ENCODE measurements at places on chromosomes 6 and 20.

DNA sequence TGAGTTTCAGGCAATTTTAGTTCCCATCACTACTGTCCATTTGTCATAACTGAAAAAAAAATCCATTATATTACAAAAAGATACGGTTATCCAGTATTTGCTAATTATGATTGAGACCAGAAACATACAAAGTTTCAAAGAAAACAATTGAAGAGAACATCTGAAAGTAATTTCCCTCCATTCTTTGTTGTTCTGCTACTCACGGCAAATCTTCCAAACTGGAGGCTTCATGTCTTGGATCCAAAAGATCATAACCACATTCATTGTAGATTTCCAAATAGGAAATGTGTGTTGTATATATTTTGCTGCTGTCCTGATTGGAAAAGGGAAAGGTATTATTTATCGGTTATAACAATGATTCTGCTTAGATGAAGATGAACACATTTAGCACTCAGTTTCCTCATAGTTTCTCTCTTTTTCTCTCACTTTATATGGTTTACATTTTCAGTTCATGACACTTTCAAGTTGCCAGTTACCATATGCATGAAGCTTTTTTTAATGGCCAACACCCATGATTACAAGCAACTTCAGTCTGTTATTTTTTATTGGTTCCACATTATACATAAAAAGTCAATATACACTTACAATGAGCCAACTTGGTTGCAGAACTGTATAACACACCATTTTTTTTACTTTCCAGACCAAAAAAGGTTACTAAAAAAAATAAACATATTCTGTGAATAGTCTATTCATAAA is 90.4 kb downstream of the KIF6 start:
- no peak for DNase-seq

- DNase-seq = no peak
These were observed 68.3 kb upstream of the EDN1 start for GRCh38 chr6:12221856-12222255.

- no peak for DNase-seq
These were observed 6.4 kb downstream of the SERPINB6 start for GRCh38 chr6:2964793-2965505.

GRCh38 chr6:53306819-53307347 is 41.9 kb downstream of the ELOVL5 start:
- no peak for DNase-seq

DNA sequence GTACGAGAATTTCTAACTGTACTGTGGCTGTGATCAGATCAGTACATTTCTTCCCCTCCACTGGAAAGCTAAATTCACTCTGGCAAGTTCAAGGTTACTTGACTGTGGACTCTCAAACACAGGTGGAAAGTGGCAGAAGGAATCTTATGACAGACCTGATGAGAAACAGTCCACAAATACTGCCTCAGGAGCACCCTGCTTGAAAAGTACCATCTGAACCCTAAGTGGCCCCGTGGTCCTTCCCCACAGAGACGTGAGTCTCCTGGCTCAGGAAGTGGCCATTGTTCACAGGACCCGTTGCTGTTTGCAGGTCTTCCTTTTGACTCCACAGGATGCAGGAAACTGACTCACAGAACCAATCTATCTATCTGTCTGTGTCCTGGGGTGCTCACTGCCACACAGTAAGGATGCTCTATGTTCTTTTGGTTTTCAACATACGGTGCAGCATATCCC is 47.5 kb upstream of the NHSL1 start:
- no peak for DNase-seq

DNA sequence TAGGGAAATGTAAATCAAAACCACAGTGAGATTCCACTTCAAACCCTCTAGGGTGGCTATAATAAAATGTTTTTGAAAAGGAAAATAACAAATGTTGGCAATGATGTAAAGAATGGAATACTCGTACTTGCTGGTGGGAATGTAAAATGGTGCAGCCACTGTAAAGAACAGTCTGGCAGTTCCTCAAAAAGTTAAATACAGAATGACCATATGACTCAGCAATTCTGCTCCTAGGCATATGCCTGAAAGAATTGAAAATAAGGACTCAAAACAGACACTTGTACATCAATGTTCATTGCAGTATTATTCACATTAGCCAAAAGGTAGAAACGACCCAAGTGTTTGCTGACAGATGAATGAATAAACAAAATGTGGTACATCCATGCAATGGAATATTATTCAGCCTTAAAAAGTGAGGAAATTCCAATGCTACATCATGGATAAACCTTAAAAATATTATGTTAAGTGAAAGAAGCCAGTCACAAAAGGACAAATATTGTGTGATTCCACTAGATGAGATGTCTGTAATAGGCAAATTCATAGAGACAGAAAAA is 10.2 kb upstream of the RNF114 start:
- DNase-seq = no peak

GRCh38 chr6:73233048-73233447 is 7.8 kb upstream of the KHDC1L start:
- no peak for DNase-seq

- DNase-seq = no peak
These were observed 110.7 kb upstream of the ADGRF1 start for GRCh38 chr6:47152666-47153403.

DNA sequence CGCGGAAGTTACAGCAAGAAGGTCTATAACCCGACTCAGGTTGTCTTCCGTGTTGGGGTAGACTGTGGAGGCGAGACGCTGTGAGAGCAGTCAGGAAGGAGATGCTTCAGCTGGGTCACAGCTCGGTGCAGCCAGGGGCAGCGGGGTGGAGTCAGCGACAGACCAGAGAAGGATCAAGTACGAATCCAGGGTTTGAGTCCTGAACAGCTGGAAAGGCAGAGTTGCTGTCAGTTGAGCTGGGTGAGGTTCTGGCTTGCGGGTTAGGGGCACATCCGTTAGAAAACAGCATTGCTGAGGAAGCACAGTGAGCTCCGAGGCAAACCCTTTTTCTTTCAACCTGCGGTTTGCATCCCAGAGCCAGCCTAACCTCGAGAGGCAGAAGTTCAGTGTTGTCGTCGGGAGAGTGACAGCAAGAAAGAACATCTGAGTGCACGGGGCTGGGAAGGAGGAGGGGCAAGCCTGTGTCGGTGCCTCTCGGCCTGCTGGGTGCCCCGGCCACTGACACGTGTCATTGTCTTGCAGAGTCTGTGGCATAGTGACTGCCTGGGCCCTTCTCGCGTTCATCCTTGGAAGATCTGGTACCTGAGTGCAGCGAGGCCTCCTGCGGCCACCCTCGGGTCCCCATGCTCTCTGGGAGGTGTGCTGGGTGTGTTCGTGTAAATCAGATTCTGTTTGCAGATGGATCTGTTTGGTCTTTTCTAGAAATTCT is 20.0 kb downstream of the PNLDC1 start:
- DNase-seq = no peak

DNA sequence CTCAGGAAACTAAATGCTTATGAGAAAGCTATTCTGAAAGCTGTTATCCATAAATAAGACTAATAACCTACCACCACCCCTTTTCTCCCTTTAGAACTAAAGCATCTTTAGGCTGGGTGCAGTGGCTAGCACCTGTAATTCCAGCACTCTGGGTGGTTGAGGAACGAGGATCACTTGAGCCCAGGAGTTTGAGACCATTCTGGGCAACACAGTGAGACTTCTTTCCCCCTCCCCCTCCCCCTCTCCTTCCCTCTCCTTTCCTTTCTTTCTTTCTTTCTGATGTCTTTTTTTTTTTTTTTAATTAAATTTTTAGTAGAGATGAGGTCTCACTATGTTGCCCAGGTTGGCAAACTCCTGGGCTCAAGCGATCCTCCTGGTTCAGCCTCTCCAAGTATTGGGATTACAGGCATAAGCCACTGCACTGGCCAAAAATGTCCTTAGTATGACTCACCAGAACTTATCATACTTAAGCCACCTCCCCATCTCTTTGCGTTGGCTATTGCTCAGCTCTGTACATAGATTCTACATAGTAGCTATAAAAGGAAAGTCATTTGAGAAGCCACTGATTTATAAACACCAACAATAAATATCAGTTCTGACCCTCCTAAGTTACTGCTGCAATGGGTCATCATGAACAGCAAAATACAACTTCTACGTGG is 54.8 kb upstream of the SPDEF start:
- DNase-seq = no peak

DNA sequence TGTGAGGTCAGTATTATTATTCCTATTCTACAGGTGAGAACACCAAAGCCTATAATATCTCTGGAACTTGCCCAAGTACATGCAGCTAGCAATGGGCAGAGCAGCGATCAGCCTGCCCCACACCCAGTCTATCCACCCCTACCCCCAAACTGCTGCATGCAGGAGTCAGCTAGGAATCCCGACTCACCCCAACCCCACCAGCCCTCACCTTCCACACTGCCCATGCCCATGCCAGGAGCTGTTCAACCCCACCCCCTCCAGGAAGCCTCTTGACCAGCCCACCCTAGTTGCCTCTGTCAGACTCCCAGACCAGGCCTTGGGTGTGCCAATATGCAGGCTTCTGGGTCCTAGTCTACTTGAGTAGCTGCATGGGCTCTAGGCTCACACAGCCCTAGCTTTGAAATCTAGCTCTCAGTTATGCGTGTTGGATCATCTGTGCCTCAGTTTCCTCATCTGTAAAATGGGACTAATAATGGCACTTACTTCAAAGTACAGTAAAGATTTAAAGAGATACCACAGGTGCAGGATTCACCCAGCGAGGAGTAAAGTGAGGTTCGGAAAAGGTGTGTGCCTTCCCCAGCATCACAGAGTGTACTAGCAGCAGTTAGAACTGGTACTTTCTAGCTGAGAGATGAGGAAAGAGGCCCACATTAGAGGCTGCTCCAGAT is 173.2 kb downstream of the VEGFA start:
- DNase-seq = no peak

DNA sequence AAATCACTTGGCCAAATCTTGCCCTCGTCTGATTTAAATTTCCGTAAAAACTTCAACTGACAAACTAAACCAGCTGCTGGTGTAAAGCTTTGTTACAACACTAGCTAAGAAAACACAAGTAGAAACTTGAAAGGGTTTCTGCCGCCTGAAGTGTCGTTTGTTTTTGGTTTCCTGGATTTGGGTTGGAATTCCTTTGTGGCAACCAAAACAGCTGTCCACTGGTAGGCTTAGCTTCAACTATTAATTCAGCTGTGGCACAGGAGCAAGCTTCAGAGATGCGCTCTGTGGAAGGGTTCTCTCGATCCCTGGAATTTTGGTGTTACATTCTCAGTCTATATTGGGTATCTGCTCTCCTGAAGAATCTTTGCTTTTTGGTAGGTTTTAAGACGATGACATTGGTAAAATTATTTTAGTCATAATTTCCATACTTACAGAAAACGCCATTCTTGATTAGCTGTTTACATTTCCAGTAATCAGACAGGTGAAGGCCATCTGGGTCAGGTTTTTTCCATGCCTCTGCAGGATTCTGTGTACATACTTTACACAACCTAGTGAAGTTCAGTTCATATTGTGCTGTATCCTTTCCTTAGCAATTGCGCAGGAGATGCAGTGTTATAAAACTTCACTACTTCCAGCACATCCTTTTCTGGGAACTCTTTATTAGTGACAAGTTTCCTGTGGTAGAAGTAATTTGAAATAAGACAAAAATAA is 29.9 kb upstream of the SAMD3 start:
- DNase-seq = no peak

- DNase-seq = no peak
These were observed 126.0 kb downstream of the SCML4 start for GRCh38 chr6:107698146-107698545.

GRCh38 chr6:169953686-169954085 is 202.3 kb downstream of the ERMARD start:
- DNase-seq = no peak

GRCh38 chr6:63690221-63690620 is 54.6 kb downstream of the PHF3 start:
- DNase-seq = no peak

- DNase-seq = no peak
These were observed 597.9 kb downstream of the EPM2A start for GRCh38 chr6:145137425-145137824.

GRCh38 chr20:16803965-16804792 is 56.0 kb downstream of the OTOR start:
- no peak for DNase-seq

GRCh38 chr6:148830614-148831013 is 83.8 kb downstream of the UST start:
- no peak for DNase-seq

GRCh38 chr6:139588076-139588639 is 213.7 kb upstream of the CITED2 start:
- no peak for DNase-seq

GRCh38 chr6:137766596-137767370 is 100.3 kb upstream of the TNFAIP3 start:
- DNase-seq = no peak

DNA sequence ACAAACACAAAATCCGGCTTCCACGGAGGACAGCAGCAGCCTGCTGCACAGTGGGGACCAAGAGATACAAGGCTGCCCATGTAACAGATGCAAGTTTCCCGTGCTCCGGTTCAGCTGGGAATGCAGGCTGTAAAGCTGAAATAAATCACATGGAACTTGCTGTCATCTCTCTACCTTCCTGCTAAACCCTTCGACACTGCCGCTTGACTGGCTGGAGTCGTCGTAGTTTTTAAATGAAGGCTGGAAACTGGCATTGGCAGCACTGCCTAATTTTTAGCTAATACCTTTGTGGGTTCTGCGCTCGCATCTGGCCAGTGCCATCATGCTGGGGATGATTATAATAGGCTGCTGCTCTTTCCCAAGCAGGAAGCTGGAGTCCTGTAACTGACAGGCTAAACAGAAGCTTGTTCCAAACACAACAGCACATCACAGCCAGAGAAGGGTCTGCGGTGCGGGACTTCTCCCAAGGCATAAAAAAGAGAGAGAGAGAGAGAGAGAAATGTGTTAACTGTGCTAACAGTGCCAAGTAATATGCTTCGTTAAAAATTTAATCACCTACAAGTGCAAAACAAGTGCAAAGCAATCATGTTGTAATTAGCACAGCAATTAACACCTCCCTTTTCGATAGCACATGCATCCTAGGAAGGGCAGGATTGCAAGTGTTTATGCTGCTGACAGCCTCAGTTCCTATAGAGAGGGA is 146.1 kb downstream of the TFAP2A start:
- DNase-seq = no peak

- DNase-seq = no peak
These were observed 952.6 kb upstream of the MAP3K7 start for GRCh38 chr6:91539456-91539855.

DNA sequence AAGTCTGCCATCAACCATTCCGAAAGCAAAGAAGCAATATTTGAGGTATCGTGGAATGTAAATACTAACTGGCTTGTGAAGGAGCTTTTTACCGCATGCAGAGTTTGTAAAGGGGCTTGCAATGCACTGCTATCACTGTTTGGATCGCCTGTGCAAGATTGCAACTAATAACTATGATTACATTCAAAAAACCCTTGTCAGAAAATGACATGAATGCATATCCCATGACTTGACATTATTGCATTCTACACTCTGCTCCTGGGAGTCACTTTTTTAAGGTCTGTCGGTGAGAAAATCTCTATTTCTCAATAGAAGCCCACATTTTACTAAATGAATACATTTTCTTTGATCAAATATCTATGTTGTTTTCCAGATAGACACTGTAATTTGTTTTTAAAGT is 335.4 kb upstream of the SPTLC3 start:
- no peak for DNase-seq

- no peak for DNase-seq
These were observed 82.4 kb downstream of the RNF217 start for GRCh38 chr6:125044667-125045066.
